ENCODE measurements at places on chromosomes 3 and 15.
A peak's percentile ranks its signal among the peaks of the same experiment; 100 is the strongest.

GRCh38 chr3:24160424-24161095 is 215.5 kb downstream of the NR1D2 start:
- DNase-seq = no peak

GRCh38 chr3:125087768-125088391 is 32.1 kb upstream of the HEG1 start:
- no peak for DNase-seq

DNA sequence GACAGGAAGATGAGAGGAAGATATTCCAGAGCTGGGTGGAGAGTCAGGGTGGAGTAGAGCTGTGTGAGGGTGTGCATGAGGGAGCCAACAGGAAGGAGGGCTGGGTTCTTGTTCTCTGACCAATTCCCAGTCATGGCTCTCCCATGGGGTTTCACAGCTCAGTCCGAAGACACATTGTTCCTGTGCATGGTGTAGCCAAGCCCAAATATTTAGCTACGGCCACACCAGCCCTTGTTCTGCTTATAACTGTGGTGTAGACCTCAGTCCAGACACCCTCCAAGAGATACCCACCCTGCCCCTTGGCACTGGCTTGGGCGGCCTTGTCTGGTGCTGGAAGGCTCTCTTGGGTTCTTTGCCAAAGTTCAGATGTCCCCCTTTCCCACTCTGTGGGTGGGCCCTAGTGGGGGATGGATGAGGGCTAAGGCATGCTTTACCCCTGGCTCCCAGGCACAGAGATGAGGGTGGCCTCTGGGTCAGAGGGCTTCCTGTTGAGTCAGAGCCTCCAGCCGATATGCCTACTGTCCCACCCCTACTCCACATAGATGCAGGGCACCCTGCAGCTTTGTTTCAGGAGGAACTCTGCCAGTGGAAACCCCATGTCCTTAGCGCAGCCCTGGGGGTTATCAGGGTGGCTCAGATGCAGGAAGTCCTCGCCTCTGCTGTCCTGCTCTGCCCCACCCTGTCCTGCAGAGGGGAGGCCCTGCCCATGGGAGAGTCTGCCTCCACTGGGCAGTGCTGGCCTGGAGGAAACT is 271.2 kb upstream of the CTDSPL start:
- no peak for DNase-seq

GRCh38 chr15:89361451-89362202 is 27.0 kb upstream of the POLG start:
- DNase-seq = peak; percentile 27

GRCh38 chr3:139353920-139354556 is 10.2 kb downstream of the MRPS22 start:
- no peak for DNase-seq

DNA sequence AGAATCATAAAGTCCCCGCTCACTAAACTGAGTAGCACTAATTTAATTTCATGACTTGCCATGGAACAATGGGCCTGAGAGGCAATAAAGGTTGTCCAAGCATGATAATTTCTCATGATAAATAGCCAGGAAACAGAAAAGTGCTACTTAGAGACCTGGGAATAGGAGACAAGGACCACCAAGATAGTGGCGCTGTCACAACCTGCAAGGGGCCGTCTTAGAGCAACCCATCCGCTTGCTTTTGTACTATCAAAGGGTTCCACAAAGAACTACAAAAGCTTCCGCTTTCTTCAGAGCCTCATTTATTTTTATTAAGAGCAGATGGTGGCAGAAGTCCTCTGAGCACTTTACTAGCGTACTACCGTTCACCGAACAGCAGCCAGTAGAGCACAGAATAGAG is 421.7 kb upstream of the GRM7 start:
- no peak for DNase-seq

DNA sequence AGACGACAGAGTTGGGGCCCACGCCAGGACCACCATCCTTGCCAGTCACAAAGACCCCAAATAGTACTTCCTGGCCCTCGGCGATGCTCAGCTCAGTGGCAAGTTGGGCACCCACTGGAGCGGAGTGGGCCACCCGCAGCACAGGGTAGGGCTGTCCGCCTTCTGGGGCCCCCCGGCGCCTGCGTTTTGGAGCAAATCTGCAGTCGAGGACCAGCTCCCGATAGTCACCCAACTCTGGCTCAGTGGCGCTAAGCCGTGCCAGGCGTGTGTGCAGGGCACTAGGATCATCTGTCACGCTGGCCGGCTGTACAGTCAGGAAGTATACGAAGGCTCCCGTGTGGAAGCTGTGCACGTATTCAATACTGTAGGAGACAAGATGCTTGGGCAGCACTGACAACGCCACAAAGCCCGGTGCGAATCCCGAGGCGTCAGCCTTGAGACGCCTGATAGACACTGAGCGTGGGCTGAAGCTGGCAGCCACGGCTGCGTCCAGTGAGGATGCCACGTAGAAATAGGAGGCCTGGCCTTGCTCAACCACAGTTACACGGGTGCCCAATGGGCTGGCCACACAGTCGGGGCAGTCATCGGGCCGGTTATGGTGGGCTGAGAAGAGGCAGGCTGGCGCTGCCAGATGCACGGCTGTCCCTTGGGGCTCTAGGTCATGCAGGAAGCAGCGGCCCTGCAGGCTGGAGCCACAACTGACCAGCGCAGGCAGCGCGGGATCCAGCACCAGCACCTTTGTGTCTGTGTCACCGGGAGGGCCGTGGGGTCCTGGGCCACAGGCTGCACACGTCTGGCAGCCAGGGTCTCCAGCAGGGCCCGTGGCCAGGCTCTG is 945 bp downstream of the MST1R start:
- no peak for DNase-seq

- no peak for DNase-seq
Measured at GRCh38 chr3:16433701-16434151, 79.8 kb downstream of the RFTN1 start.

GRCh38 chr3:83002869-83003445 is 1241.5 kb upstream of the GBE1 start:
- no peak for DNase-seq

DNA sequence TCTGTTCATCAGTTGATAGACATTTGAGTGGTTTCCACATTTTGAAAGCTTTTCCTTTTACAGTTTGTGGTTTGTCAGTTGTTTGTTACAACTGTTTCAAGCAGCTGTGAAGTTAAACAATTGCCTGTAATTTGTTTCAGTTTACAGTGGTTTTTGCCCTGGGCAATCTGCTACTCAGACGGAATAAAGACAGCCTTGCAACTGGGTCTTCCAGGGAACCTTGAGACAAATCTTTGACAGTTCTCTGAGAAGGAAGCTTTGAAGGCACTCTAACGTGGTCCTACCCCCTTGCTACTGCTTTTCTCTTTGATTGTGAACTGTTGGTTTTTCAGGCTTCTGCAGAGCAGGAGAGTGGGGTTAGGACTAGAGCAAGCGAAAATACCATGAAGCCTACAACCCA is 28.0 kb downstream of the LRRC28 start:
- no peak for DNase-seq

GRCh38 chr3:61008998-61009380 is 242.3 kb downstream of the FHIT start:
- DNase-seq = no peak

GRCh38 chr3:124429129-124429815 is 301.0 kb upstream of the UMPS start:
- DNase-seq = no peak

DNA sequence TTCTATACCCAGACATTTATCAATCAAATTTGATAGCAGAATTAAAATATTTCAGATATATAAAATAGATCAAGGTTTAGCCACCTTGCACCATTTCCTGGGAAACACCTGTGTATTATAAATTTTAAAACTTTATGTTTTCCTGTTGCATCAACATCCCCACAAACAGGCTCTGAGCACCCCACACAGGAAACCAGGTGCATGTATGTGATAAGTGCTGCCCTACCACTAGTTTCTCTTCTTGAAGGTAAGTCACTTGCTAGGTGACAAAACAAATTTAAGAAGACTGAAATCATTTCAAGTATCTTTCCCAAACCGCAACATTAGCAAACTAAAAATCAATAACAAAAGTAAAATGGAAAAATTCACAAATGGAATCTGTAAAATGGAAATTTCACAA is 496.1 kb upstream of the CCDC54 start:
- DNase-seq = no peak

- no peak for DNase-seq
Measured at GRCh38 chr15:81098861-81099651, 35.0 kb upstream of the CFAP161 start.

- no peak for DNase-seq
Measured at GRCh38 chr3:129228891-129229585, 20.4 kb upstream of the COPG1 start.

DNA sequence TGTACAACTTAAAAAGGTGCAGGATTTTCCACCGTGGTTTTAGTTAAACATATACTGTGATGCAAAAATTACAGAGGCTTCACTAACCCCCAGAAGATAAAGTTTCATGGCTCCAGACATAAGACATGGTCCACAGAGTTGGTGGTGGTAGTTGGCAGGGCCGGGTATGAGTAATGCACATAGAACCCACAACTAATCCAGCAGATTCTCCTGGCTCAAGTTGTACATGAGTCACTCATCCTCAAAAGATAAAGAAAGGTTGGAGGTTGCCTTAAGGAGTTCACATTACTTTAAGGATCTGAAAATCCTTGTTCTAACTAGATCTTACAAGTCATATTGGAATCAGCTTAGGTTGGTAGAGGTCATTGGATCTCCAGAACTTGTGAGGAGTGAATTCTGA is 98.3 kb upstream of the ZBTB20 start:
- no peak for DNase-seq

- no peak for DNase-seq
Measured at GRCh38 chr3:121951291-121951919, 57.2 kb downstream of the SLC15A2 start.

- DNase-seq = no peak
Measured at GRCh38 chr3:169002689-169003088, 660.8 kb downstream of the MECOM start.

DNA sequence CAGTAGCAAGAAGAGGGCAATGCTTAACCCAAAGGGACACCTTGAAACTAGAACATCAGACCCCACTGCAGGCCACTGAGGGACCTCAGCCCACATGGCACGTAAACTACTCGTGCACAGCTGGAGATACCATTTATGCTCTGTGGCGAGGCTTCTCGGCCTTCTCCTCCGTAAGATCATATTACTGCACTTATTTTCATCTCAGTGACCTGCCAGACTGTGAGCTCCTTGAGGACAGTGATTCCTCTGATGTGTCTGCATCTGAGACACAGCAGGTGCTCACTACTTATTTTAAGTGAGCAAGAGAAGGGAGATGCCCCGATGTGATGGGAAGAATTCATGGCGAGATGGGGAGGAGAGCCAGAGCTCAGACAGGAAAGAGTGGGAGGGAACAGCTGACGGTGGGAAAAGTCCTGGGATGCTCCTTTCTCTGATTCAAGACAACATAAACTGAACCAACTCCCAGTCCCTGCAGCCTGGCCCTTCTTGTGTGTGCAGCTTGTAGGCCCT is 137.6 kb downstream of the RPLP1 start:
- DNase-seq = no peak

DNA sequence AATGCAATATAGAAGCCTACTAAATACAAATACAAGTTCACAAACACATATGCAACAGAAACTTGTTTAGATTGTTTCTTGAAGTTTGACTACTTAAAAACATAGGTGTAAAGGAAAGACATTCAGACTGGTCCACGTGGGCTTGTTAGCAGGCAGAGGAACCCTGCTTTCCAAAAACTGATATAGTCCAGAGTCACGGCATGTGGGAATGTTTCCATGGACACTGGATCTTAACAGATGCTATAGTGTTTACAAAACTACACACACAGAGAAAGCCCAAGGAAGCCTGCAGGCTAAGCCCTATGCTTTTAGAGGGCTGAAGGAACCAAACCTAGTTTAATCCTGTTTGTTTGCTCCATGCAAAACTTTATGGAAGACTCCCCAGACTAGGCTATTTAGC is 45.2 kb upstream of the LRRC58 start:
- no peak for DNase-seq

DNA sequence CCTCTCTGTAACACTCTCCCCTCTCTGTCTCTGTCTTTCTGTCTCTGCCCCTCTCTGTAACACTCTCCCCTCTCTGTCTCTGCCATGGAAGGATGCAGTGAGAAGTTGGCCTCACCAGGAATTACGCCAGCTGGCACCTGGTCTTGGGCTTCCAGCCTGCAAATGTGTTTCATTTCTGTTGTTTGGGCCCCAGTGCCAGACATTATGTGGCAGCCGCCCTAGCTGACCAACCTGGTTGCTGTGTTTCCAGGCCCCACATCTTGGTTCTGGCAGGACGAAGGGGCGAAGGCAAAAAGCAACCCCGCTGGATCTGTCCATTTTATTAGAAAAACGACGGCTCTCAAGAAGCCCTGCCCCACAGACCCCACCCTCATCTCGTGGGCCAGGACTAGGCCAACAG is 5.2 kb upstream of the ZXDC start:
- no peak for DNase-seq

- DNase-seq = no peak
Measured at GRCh38 chr15:78210349-78210717, 24.0 kb downstream of the ACSBG1 start.

GRCh38 chr3:49327485-49327884 is 12.4 kb downstream of the USP4 start:
- DNase-seq = no peak

DNA sequence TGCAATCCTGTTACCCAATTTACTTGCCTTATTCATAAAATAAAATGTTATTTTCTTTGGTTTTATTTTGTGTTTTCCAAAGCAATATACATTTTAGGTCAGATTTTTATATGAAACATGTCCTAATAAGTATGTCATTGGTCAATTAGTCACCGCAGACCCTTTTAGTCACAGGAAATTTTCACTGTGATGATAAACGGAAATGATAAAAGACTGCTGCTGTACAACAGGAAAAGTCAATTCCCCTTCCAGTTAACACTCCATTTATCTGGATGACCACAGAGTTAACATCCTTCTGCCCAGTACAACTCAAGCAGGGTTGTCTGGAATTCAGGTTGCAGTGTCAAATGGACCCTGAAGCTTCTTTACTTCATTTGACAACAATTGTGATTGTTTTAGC is 175.2 kb downstream of the LSAMP start:
- no peak for DNase-seq

All from NCI-H1048 (cell line).